ENCODE measurements at places on chromosomes 12 and 14. TPM values are rescaled to one million over a fixed set of nuclear protein-coding genes. Genes with fewer than 3 reads are reported as not detected.

DNA sequence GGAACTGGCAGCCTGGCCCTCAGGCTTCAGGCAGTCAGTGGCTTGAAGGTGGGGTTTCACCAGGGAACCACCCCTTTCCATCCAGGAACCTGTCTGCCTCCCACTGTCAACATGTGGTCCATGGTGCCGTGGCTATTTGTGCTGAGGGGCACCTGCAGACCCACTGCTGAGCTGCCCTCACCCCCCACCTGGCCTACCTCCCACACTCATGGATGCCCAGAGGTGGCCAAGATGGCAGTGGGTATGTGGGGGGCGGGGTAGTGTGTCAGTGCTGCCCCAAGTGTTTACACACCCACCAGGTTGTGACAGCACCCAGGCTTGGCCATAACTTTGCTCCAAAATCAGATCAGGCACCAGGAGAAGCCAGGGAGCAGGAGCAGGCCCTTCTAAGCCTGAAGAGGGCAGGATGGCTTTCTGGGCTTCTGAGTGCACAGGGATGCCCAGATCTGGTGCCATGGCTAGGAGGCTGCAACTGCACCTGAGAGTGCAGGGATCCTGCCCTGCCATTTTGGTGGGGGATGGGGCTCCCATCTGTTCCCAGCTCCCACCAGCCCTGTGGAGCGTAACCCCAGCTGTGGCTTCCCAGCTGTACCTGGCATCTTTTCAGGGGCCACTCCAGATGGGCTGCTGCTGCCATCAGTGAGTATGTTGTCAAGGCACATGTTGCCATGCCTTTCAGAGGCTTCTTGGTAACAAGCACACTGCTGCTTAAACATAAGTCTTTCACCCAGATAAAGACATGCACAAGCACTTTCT, 263.9 kb downstream of the LRIG3 start:
- no peaks in the 10 kb centered on the region for H3K36me3 ChIP-seq
- H3K27ac ChIP-seq, result no peak overlapping the region
- H3K27me3 ChIP-seq, result no peaks in the 10 kb centered on the region
- H3K4me3 ChIP-seq, result no peak overlapping the region
- H3K4me1 ChIP-seq, result no peaks in the 10 kb centered on the region
- DNase-seq, result no peak

- no peaks in the 10 kb centered on the region for H3K4me1 ChIP-seq
- peak overlapping the region; percentile 83 for H3K27ac ChIP-seq
- H3K4me3 ChIP-seq, result no peak overlapping the region
- DNase-seq, result peak; percentile 80
- H3K36me3 ChIP-seq, result no peaks in the 10 kb centered on the region
Observed at GRCh38 chr14:75831455-75831854, 150.3 kb downstream of the TGFB3 start.

GRCh38 chr12:2633825-2634200, 161.0 kb upstream of the FKBP4 start:
- H3K4me3 ChIP-seq, result no peak overlapping the region
- no peaks in the 10 kb centered on the region for H3K4me1 ChIP-seq
- no peaks in the 10 kb centered on the region for H3K36me3 ChIP-seq

GRCh38 chr12:82883394-82884355, 197.0 kb downstream of the TMTC2 start:
- no peaks in the 10 kb centered on the region for H3K27me3 ChIP-seq
- no peaks in the 10 kb centered on the region for H3K4me1 ChIP-seq
- no peaks in the 10 kb centered on the region for H3K36me3 ChIP-seq
- no peak overlapping the region for H3K27ac ChIP-seq
- no peak for DNase-seq
- H3K4me3 ChIP-seq, result no peak overlapping the region

DNA sequence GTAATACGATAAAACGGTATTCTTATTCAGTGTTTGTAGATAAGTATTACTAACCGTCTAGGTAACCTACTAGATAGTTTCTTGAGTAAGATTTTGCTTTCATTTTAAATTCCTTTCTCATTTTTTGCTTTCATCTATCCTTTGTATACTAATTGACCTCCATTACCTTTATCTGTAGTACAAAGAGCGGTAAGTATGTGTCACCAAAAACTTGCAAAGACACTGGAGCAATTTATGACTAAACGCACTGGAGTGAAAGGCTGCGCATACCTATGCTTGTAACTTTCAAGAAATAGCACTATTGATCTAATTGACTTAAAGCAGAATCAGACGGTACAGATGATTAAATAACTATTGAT, 1.7 kb downstream of the ARHGAP5 start:
- peak overlapping the region; percentile 71 for H3K4me3 ChIP-seq
- peaks cover 6% of the 10 kb centered on the region for H3K4me1 ChIP-seq
- H3K27ac ChIP-seq, result peak overlapping the region; percentile 97
- no peak for DNase-seq
- no peaks in the 10 kb centered on the region for H3K27me3 ChIP-seq

- no peaks in the 10 kb centered on the region for H3K27me3 ChIP-seq
- H3K27ac ChIP-seq, result no peak overlapping the region
- no peaks in the 10 kb centered on the region for H3K36me3 ChIP-seq
- no peak overlapping the region for H3K4me3 ChIP-seq
- no peaks in the 10 kb centered on the region for H3K4me1 ChIP-seq
Observed at GRCh38 chr14:71206766-71207371, 299.6 kb downstream of the PCNX1 start.

- no peaks in the 10 kb centered on the region for H3K27me3 ChIP-seq
- no peak for DNase-seq
- no peaks in the 10 kb centered on the region for H3K4me1 ChIP-seq
- no peak overlapping the region for H3K27ac ChIP-seq
Observed at GRCh38 chr12:20415641-20416040, 47.3 kb downstream of the PDE3A start.

DNA sequence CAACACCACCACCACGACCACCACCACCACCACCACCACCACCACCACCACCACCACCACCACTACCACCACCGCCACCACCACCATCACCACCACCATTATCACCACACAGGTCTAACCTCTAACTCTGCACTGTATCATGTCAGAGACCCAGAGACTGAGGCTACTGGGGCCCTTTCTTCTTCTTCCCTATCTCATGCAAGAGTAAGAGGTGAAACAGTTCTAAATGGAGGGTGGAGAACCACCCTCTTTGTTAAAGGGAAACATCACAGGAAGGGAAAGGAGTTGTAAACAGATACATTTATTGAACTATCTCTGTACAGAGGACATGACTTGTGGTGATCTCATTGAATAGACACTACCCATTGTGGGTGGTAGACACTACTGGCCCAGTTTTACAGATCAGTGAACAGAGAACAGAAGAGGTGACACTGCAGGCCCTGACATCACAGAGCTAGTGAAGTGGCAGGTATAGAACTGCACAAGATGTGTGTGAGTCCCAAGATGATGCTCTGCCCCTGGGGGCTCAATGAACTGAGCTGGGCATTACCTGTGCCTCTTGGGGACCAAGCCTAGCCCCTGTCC, 91.6 kb downstream of the FOXN3 start:
- no peak overlapping the region for H3K27ac ChIP-seq
- no peaks in the 10 kb centered on the region for H3K4me1 ChIP-seq
- H3K36me3 ChIP-seq, result no peaks in the 10 kb centered on the region
- H3K4me3 ChIP-seq, result no peak overlapping the region

DNA sequence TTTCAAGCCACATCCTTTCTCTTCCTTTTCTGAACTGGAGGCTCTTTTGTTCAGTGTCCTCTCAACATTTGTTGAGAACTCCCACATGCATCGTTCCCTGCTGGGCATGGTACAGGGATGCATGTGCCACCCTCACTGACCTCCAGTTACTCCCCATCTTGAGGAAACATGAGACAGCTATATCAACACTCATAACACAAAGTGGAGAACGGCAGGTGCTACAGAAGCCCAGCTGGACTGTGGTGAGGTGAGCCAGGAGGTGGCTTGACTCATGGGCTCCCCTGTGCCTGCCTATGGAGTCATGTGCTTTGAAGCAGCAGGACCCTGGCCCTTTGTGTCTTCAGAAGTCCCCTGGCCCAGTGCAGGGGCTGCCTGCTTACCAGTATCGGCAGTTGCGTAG, 9.7 kb downstream of the MYH6 start:
- H3K4me1 ChIP-seq, result no peaks in the 10 kb centered on the region
- no peak for DNase-seq
- no peaks in the 10 kb centered on the region for H3K36me3 ChIP-seq
- no peaks in the 10 kb centered on the region for H3K27me3 ChIP-seq
- H3K27ac ChIP-seq, result no peak overlapping the region

- H3K4me3 ChIP-seq, result no peak overlapping the region
- no peak for DNase-seq
- H3K27me3 ChIP-seq, result no peaks in the 10 kb centered on the region
- H3K36me3 ChIP-seq, result no peaks in the 10 kb centered on the region
Observed at GRCh38 chr14:85387181-85387580, 142.8 kb upstream of the FLRT2 start.

GRCh38 chr12:6948873-6949594, 2.1 kb upstream of the PTPN6 start:
- H3K27me3 ChIP-seq, result no peaks in the 10 kb centered on the region
- no peak overlapping the region for H3K4me3 ChIP-seq

GRCh38 chr12:41967668-41968500, 176.8 kb downstream of the GXYLT1 start:
- no peak overlapping the region for H3K27ac ChIP-seq
- H3K4me3 ChIP-seq, result no peak overlapping the region
- H3K36me3 ChIP-seq, result no peaks in the 10 kb centered on the region
- DNase-seq, result no peak
- H3K27me3 ChIP-seq, result no peaks in the 10 kb centered on the region

GRCh38 chr14:99280852-99281251, 8.9 kb upstream of the BCL11B start:
- no peak overlapping the region for H3K4me3 ChIP-seq
- H3K36me3 ChIP-seq, result no peaks in the 10 kb centered on the region
- H3K27me3 ChIP-seq, result no peaks in the 10 kb centered on the region
- no peak for DNase-seq

DNA sequence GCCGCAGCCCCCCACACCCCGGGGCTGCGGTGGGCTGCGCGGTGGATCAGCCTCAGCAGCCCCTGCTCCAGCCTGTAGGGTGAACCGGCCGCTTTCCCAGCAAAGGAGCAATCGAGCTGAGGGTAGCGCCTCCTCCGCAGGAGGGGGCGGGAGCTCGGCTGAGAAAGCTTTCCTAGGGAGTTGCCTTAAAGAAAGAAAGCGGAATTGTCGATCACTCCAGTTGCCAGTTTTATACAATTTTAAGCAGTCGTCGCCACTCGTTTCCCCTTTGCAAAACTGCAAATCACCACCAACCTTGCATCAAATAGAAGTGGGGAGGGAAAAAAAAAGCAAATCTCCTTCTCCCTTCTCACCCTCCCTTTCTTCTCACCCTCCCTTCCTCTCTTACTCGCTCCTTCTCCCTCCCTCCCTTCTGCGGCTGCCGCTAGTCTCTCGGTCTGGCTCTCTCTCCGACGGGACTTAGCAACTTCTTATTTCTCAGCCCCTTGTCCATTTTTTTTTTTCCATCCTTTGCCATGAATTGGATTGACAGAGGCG, at the start of gene PDE3A:
Gene PDE3A, plus strand, starts transcription at position 424 of the 537 bp plus-strand sequence. CDS start 748 bp downstream, outside the sequence.
- peak within 1 kb of the TSS; percentile 93 for H3K27ac ChIP-seq
- no peaks in the 10 kb centered on the region for H3K4me1 ChIP-seq
- H3K27me3 ChIP-seq, result no peaks in the 10 kb centered on the region
- peak; percentile 66 for DNase-seq

- DNase-seq, result no peak
- H3K27ac ChIP-seq, result no peak overlapping the region
- H3K4me1 ChIP-seq, result no peaks in the 10 kb centered on the region
Observed at GRCh38 chr12:102977945-102978706, 20.7 kb downstream of the ASCL1 start.

- H3K4me3 ChIP-seq, result peak within 1 kb of the TSS; percentile 57
- peak; percentile 47 for DNase-seq
- H3K36me3 ChIP-seq, result no peaks in the 10 kb centered on the region
Observed at GRCh38 chr14:105474483-105475268, at the start of gene CRIP2. TSS of gene CRIP2 (plus strand) at chr14:105474821. CDS start at chr14:105474863, 42 bp downstream.

DNA sequence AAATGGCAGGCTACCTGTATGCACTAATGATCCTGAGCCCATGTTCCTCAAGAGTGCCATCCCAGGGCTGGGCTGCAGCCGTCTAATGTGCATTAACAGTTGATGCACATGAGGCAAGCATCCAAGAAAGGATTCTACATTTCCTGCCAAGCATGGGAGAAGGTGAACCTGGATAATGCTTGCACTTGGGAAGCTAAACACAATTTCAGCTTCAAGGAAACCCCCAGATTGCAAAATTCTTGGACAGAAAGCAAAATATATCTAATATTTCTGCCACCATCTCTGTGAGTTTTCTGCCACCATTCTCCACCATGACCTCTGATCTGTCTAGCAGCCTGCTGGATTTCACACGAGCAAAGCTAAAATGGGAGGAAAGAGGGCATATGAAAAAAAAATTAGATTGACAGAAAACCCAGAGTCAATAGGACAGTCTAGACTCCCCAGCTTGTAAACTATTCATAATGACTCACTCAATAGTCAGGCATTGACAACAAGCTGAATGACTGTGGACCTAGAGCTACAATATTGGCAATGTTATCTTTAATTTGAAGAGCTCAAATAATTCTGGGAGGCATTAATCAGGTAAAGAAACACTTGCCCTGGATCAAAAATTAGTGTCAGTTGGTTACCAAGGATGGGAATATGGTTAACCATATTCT, 91.9 kb upstream of the BCL2L14 start:
- H3K36me3 ChIP-seq, result no peaks in the 10 kb centered on the region
- H3K4me3 ChIP-seq, result no peak overlapping the region
- DNase-seq, result no peak
- H3K27me3 ChIP-seq, result no peaks in the 10 kb centered on the region
- H3K27ac ChIP-seq, result no peak overlapping the region
- H3K4me1 ChIP-seq, result no peaks in the 10 kb centered on the region

DNA sequence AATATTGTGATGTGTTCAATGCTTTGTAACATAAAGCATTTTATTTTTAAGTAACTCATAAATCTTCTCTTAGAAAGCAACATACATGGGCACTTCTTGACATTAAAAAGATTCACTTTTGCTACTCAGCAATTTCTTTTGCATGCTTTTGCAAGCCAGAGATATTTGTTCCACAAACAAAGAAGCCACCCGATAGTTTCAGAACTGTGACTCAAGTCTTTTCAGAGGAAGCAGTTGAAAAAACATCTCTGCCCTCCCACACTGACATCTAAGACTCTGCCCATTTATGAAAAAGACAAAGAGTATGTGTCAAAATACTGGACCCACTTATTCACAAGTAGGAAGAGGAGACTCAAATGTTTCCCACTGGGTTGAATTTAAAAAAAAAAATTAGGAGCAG, 7.5 kb downstream of the APPL2 start:
- no peak overlapping the region for H3K27ac ChIP-seq
- H3K36me3 ChIP-seq, result no peaks in the 10 kb centered on the region
- DNase-seq, result no peak
- H3K4me3 ChIP-seq, result no peak overlapping the region
- H3K27me3 ChIP-seq, result no peaks in the 10 kb centered on the region
- peaks cover 27% of the 10 kb centered on the region for H3K4me1 ChIP-seq

GRCh38 chr14:51609251-51609954, 42.3 kb upstream of the FRMD6 start:
- no peaks in the 10 kb centered on the region for H3K36me3 ChIP-seq
- H3K27ac ChIP-seq, result peak overlapping the region; percentile 65
- H3K4me3 ChIP-seq, result no peak overlapping the region
- no peak for DNase-seq
- H3K27me3 ChIP-seq, result no peaks in the 10 kb centered on the region

SMIM41 gene
- total RNA-seq, result not detected

CCDC196 gene
- total RNA-seq, result not detected

TTC9 gene
- total RNA-seq, result 1.2 TPM

AP5M1 gene
- total RNA-seq, result 42.4 TPM

TDRD9 gene
- total RNA-seq, result not detected

TROAP gene
- total RNA-seq, result not detected

RDH12 gene
- not detected for total RNA-seq

ATXN3 gene
- total RNA-seq, result 126 TPM

EML1 gene
- 51.4 TPM for total RNA-seq

BCL11B gene
- total RNA-seq, result 0.29 TPM

TMPRSS12 gene
- not detected for total RNA-seq

MEG3 gene
- total RNA-seq, result 34.1 TPM

CCDC60 gene
- not detected for total RNA-seq

Measured in uterus (tissue), 4 donors.